ENCODE measurements at places on chromosomes 5 and 9.

GRCh38 chr9:17116400-17116837 is 18.4 kb upstream of the CNTLN start:
- no peak for DNase-seq

DNA sequence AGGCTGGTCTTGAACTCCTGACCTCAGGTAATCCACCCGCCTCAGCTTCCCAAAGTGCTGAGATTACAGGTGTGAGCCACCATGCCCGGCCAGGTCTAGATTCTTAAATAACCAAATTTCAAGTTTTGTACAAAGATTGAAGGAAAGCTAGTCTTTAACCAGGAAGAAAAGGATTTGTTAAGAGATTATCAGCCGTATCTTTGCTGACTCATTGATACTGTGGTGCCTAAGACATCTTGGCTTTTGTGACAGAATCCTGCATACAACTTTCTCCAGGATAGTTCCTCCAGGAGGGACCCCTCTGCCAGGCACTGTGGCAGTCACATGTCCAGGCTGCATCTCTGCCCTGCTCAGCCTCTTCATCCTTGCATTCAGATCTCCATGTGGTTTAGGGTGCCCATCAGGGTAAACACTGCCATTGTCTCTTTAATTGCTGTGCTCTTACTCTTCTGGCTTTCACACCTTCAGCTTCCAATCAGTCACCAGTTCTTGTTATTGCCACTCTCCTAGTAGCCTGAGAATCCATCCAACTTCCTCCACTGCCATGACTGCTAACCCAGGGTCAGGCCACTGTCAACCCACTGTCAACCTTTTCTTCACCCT is 10.0 kb downstream of the MAP3K1 start:
- no peak for DNase-seq

GRCh38 chr9:82036086-82036485 is 47.5 kb downstream of the SPATA31D1 start:
- DNase-seq = no peak

DNA sequence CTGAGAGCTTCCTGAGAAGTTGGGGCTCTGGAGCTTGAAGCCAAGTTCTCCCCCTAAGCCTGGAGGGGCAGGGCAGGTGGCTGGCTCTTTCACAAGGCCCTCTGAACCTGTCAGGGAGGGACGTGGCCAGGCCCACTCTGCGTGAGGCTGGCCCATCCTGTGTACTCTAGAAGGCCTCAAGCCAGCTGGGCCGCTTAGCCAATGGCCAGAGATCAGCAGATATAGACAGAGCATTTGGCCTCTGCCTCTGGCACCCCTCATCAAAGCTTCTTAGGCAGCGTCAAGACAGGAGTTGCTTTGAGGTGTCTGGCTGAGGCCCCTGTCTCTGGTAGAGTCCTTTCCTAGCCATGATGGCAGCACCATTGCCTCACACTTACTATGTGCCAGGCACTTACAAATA is 105.6 kb downstream of the FGF18 start:
- no peak for DNase-seq

- no peak for DNase-seq
Observed at GRCh38 chr5:165495829-165496380, 1990.5 kb downstream of the MAT2B start.

- no peak for DNase-seq
Observed at GRCh38 chr5:154063372-154063771, 24.6 kb downstream of the MFAP3 start.

DNA sequence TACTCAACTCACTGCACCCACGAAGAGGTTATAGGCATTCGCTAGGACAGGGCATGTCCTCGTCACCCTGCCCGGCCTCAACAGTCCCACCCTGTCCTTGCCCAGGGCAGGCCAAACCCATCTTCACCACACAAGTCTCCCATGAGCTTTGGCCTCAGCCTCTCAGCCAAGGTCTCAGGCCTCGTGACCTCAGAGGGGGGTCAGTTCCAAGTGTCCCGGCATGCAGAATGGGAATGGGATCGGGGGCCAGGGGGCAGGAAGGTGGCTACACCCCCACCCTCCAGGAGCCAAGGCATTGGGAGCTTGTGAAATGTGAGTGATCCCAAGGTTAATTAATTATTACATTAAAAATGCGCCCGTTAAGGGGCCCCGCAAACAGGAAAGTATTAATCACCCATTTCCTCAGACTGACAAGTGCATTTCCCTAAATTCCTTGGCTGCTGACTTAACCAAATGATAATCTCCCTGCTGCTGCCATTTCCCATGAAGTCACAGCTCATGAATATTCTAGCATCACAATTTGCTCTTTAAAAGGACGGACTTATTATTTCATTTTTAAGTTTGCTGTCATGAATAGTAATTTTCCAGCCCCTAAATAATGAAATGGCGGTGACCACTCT is 8.0 kb upstream of the UBAC1 start:
- no peak for DNase-seq

GRCh38 chr5:98320343-98320742 is 453.1 kb upstream of the RGMB start:
- no peak for DNase-seq

DNA sequence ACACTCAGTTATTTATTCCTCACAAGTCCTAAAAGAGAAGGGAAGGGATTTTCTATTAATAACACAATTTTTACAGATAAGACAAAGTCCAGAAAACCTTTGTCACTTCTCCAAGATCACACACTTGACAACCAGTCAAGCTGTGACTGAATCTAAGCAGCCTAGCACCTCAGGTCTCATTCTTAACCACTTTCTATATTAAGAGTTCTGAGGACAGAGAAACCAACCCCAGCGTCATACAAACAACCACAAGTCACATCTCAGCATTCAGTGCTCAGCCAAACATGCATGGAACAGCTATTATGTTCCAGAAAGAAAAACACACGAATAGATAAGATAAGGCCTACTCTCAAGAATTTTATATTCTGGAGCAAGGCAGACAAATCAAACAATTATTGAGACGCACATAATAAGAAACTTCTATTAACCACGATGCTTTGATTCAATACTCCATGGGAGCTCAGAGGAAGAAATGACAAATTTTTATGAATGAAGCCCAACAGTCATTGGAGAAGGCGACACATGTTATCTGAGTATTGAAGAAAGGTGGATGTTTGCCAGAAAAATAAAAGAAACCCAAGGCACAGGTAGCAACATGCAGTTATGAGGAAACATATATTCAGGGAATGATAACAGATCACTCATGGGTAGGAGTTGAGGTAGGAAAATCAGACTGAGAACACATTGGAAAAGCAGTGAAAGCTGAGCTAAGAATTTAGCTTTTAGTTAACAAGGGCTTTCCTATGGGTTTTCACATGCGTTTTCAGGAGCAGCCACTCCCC is 113.1 kb downstream of the HTR4 start:
- DNase-seq = no peak

DNA sequence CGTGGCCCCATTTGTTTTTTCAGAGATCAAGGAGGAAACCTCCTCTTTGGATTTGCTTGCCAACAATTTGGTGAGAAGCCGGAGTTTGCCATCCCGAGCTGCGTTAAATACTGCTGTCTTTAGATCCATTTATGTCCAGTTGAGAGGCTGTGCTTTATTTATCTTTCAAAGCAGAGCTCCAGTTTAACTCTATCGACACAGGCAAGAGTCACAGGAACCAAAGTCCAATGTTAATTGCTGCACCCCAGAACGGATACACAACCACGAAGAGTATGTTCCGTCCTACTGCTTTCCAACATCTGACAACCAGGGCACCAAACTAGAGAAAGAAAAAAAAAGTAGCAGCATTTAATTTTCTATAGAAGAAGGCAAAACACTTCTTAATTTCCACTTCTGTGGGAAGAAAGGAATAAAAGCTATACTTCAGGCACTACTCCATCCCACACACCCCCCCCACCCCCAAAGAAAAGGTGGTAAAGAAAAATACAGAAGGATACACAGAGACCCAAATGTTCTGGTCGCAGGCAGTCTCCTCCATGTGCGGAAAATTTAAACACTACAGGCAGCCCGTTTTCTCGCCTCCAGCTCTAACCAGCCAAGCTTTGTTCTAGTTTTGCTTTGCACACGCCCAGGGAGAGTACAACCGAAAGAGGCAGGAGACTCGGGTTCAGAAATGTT is 1.1 kb downstream of the FEM1C start:
- DNase-seq = no peak

GRCh38 chr9:33300546-33300945 is 10.2 kb downstream of the NFX1 start:
- no peak for DNase-seq

DNA sequence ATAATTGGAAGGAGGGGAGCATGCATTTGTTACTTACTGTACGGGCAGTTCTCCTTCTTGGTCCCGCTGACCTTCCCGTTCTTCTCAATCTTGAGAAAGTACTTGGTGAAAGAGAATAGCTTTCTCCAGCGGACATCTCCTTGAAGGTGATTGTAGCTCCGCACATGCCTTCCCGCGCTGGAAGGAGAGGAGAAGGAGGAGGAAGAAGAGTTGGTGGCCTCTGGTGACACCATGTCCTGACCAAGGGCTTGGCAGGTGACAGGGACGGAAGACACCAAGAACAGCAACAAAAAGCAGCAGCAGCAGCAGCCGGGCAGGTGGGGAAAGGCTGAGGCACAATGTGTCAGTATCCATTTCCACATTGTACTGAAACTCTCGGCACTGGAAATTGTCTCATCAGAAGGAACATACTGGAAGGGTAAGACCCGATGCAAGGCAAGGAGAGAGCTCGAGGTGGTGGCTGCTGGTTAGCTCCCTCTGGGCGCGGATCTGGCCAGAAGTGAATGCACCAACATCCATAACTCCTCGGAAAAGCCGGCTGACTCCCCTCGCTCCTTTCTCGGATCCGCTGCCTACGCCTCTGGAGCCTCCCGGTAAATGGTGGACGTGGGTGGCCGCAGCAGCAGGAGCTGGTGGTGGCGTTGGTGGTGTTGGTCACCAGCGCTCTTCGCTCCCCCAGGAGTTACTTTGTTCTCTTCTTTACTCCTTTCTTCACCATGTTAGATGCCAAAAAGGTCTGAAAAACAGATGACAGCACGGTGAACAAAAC is 715 bp downstream of the FGF10 start:
- DNase-seq = no peak

GRCh38 chr9:71663931-71664459 is 104.3 kb downstream of the CEMIP2 start:
- DNase-seq = no peak

GRCh38 chr5:147408980-147409379 is 100.9 kb downstream of the DPYSL3 start:
- DNase-seq = no peak

GRCh38 chr9:110316261-110317075 is 21.2 kb downstream of the TXNDC8 start:
- DNase-seq = no peak

DNA sequence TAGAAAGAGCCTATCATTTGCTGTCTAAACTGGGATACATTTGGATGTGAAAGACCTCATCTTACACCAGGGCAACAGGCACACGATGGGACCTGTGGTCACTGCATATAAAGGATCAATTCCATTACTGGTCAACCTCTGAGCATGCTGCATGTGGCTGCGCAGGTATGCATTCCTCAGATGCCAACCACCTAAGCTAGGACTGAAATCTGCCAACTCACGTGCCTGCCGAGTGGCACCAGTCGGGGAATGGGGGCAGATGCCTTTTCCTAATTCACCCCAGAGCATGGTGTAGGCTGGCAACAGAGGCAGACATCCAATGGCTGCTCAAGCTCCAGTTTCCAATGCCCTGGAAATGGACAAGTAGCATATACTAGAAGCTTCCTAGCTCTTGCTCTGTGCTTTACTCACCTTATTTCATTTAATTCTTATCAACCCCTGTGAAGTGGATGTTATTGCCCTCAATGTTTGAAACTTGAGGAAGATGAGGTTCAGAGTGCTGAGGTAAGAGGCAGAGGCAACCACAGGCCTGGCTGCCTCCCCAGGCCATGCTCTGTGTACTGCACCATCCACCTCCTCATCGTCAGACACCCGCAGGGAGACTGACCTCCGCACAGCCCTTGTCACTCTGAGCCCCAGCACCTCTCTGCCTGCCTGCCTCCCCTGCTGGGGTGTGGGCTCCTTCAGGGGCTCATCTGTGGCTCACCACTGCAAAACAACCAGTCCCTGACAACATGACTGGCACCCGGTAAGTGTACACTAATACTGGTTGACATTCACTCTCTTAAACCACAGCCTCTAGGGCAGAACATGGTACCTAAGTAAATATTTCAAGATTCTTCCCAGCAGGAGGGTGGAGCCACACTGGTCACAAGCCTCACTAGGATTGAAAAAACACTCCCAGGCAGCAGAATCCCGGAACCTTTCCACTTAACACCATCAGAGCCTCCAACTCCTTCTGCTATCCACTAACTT is 228.5 kb downstream of the CRB2 start:
- no peak for DNase-seq

DNA sequence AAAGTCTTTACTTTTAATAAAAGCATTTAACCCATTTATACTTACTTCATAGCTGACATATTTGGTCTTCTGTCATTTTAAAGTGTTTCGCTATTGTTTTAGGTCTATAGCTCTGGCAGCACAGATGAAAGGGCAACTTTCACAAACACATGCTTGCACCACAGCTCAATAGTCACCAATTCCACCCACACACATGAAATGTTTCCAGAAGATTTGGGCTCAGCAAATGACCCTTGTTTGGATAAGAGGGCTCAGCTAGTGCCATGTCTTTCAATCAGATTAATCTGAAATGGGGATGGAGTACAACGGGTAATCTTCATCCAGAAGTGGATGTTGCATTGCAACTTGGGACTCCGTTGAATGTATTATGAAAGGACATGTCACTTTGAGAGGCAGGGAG is 176.0 kb downstream of the FGF18 start:
- DNase-seq = no peak

GRCh38 chr5:145378226-145378625 is 456.9 kb downstream of the PRELID2 start:
- no peak for DNase-seq

DNA sequence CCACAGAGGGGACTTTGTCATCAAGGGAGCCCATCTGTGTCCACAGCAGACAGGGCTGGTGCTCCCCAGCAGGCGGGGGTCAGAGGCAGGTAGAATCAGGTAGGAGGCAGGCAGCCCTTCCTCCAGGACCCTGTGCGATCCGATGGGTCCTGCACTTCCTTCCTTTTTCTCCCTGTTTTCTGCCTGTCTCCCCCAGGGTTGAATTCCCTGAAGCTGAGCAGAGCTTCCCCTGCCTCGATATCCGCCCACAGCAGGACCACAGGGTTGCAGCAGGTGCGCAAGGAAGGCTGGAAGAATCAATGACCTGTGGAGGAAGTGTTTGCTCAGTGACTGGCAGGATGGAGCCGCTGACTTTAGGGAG is 69.2 kb downstream of the MRPL36 start:
- no peak for DNase-seq

GRCh38 chr9:127585161-127585819 is 26.8 kb upstream of the STXBP1 start:
- DNase-seq = no peak

- DNase-seq = peak; percentile 52
Observed at GRCh38 chr9:98775831-98776441, 20.4 kb downstream of the ANKS6 start.

- no peak for DNase-seq
Observed at GRCh38 chr9:37243588-37244345, 123.4 kb downstream of the ZCCHC7 start.

DNA sequence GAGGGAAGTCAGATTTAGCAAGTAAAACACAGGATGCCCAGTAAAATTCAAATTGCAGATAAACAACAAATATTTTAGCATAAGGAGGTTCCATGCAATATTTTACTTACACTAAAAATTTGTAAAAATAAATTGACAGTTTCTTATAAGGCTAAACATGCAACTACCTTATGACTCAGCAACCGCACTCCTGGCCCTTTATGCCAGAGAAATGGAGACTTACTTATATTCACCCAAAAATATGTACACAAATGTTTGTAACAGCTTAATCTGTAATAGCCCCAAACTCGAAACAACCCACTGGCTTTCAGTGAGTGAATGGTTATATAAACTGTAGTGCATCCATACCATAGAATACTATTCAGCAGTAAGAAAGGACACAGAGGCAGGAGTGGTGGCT is 28.6 kb upstream of the TRIM14 start:
- no peak for DNase-seq

Measured in AG04450 (cell line).